ENCODE measurements at places on chromosomes 4 and X.

DNA sequence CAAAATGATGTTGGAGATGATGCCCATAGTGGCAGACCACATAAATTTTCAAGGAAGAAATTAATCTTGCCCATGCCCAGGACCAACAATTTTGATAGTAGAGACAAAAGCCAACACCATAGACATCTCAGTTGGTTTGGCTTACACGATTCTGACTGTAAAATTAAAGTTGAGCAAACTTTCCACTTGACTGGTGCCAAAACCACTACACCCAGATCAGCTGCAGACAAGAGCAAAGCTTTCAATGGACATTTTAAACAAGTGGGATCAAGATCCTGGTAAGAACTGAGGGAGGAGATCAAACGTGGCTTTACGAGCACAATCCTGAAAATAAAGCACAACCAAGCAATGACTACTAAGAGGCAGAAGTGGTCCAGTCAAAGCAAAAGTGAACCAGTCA lies 90.7 kb downstream of the PAPSS1 start:
- no peak for DNase-seq

- DNase-seq: no peak
Observed at GRCh38 chrX:15511563-15511962, 11.0 kb downstream of the BMX start.

DNA sequence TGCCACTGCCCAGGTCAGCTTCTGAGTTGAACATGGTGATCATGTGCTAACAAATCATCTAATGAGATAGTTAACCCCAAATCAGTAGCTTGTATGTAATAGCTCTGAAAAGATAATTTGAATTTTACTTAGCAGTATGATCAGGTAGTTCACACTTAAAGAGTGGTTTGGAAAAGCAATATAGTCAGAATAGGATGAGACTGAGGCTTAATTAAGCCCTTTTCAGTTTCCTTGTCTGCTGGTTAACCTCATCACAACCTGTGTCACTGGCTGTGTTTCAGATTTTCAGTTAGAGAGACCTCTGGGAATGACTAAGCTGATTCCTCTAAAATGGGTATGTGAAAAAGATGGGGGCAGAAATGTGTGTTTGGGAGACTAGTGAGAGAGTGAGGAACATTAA lies 38.1 kb downstream of the GPR174 start:
- no peak for DNase-seq

- DNase-seq: no peak
Observed at GRCh38 chrX:72120837-72121236, 10.9 kb downstream of the RTL5 start.

DNA sequence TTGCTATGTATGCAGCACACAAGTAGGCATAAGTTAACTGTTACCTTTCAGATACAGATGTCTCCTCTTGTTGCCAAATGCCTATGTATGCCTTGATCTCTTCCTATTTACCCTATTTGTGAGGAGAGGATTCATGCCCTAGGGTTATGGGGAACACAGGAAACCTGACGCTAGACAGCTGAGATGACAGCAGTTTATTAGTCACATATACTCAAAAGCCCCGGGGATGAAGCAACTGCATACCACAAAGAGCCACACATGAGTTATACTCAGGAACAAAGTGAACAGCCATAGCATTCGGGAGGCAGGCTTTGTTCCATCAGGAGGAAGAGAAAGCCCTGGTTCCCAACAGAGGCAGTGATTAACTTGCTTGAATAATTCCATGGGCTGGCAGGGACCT lies 1011.7 kb upstream of the PCDH7 start:
- no peak for DNase-seq

Measured in GM12891 (cell line).